Activated CD4-positive, alpha-beta T cell treated with anti-CD3 and anti-CD28 coated beads, Interleukin-2, amount 50 U/mL, for 24 hours (primary cell): ENCODE measurements at places on chromosomes 1 and 21.

DNA sequence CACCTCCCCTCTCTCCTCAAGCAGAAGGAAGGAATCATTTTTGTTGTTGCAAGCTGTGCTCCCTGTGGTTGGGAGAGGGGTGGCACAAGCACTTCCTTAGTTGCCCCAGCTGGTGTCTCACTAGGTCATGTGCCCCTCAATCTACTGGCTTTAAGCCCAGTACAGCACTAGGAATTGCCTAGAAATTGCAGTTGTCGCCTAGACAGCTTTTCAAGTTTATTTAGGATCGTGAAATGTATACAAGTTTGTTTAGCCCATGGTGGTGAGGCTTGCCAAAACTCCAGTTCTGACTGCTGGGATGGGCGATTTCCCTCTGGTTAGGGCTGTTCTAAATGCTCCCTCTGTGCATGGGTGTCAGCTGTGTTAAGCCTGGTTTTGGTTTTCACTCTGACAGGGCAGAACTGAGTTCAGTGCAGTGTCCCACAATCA lies 126.8 kb upstream of the ZNF644 start:
- DNase-seq = no peak

DNA sequence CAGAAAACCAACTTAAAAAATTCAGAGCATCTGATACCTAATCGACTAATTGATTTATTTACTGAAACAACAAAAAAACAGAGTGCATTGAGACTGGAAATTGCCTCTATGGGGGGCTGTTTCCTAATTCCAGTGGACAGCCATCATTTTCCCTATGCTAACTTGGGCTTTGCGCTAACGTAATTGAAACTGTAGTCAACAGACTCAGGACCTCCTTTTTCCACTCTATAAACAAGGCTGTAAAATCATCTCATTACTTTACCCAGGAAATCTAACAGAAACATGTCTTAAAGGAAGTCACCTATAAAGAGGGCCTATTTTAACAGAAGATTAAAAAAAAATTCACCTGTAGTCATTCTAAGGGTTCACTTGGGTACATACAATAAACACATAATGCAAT lies 2.1 kb downstream of the ERG start:
- DNase-seq = no peak

DNA sequence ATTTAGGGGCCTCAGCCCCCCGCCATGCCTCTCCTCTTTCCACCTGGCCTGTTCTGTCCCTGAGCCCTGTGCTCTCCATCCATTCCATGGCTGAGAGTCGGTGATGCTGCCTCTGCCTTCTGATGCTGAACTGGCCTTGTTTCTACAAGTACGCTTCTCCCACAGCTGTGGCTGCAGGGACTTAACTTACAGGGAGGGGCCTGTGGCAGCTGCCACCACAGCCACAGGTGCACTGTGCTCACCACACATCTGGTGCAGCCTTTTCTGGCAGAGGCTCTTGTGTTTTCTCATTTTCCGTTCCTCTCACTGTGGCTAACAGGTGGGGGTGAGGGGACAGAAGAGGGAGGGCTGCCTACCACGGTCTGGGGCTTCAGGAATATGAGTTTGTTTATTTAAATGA lies 4.2 kb downstream of the FMO1 start:
- DNase-seq = no peak

DNA sequence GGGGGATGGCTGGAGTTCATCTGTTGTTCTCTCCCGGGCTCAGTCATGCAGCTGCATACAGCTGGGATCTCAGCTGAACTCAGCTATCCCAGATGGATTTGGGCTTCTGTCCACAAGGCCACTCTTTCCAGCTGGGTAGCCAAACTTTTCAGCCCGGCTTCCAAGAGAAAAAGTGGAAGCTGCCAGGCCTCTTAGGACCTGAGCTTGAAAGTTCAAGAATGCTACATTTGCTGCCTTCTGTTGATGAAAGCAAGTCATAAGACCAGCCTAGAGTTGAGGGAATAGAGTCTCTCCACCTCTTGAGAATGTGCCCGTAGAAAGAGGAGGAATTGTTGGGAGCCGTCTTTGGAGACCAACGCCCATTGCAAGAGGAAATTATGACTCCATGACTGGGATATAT lies 95.3 kb downstream of the C1orf21 start:
- DNase-seq = no peak

DNA sequence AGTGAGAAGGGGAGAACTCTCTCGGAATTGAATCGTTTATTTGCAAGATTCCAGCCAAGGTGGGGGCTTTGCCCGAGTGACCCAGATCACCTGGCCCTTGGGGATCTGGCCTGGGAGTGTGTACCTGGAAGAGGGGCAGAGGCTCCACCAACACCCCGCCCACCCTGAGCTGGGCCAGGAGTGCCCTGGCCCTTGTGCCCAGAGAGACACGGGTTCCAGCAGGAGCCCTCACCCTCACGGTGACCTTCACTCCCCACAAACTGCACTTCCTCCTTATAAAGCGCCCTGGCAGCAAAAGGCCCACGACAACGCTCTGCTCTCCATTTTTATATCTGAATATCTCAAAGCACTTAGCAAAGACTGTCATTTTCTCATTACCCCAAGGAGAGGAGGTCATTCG lies 16.6 kb downstream of the CASZ1 start:
- DNase-seq = no peak

DNA sequence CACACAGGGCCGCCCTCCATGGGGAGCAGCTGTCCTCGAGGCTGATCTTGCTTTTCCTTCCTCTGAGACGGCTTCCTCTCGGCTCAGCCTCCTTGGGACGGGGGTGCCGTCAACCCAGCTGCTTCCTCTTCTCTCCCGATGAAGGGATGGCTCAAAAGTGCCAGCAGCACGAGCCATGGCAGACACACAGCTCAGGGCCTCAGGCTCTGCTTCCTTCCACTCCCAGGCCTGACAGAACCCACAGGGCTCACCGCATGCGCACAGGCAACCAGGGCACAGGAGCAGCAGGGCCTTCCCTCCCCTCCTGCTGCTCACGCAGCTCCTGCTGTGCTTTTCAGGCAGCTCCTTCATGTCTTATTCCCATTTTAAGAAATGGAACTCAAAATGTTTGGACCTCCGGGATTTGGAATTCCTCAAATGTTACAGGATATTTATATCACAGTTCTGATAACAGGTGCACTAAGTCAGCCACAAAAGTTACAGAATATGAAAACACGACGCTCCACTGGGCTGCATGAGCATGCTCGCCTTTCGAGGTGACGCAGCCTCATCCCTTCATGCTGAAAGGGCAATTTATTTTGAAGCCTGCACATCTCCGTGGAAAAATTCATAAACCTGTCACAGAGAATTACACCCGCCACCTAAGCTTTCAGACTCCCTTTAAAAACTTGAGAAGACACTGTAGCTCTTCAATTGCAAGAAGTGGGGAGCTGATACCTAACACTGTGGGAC lies 84.4 kb downstream of the HSF2BP start:
- DNase-seq = no peak

DNA sequence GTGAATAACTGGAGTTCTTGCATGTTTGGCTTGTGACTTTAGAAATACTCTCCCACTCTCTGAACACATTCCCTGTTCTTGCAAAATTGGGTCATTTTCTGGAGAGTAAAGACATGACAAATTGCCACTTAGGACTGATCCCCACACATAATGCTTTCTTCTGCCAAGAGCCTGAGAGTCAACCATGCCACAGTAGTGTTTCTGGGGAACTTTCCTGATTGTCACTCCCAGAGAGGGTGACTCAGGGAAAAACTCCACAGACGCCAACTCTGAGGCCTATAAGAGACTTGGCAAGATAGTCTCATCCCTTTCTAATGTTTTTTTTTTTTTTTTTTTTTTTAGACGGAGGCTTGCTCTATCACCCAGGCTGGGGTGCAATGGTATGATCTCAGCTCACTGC lies 157.8 kb downstream of the ATG4C start:
- no peak for DNase-seq

- DNase-seq = no peak
Measured at GRCh38 chr1:72178266-72178665, 104.1 kb downstream of the NEGR1 start.

DNA sequence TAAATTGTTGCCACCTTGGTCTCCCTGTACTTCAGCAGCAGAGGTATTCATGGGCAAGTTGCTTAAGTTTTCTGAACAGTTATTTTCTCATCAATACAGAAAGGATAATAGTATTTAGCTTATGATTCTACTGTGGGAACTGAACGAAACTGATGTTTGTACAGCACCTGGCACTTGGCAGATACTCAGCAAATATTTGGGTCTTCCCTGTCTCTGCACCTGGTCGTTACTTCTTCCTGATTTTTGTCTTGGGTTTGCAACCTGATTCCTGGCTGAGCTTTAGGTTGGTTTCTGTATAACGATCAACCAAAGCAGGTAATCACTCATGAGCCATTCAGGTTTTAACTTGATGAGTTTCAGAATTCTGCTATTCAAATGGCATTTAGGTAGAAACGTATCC lies 490.6 kb downstream of the KIF26B start:
- no peak for DNase-seq

- no peak for DNase-seq
Measured at GRCh38 chr1:21870611-21871010, 58.5 kb downstream of the LDLRAD2 start.
